ENCODE measurements at places on chromosomes 6 and 20. TPM values are rescaled to one million over a fixed set of nuclear protein-coding genes. Genes with fewer than 3 reads are reported as not detected.
A peak's percentile ranks its signal among the peaks of the same experiment; 100 is the strongest.

GRCh38 chr6:33477864-33478263 lies 23.5 kb downstream of the ZBTB9 start:
- DNase-seq: no peak

Gene ZNF831
- not detected for total RNA-seq

DNA sequence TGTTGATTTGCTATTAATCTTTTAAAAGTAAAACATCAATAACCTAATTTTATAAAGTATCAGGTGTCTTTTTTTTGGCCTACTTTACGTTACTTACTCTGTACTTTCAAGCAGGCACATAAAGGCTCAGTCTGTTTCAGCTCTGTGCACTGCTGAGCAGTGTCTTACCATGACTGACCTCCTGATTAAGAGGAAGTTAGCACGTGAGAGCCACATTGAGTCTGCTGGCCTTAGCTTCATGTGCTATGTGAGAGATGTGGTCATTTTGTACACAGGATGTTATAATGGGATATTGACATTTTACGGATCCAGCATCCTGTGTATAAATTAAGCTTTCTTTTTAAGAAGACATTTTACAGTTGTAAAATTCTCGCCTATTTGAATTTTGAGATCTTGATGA lies 31.9 kb downstream of the ARID1B start:
- DNase-seq: no peak

Gene WFDC2
- total RNA-seq: not detected

GRCh38 chr6:82767037-82767436 lies 298.6 kb downstream of the UBE3D start:
- DNase-seq: no peak

- no peak for DNase-seq
Measured at GRCh38 chr20:5793916-5794315, 43.7 kb downstream of the SHLD1 start.

DNA sequence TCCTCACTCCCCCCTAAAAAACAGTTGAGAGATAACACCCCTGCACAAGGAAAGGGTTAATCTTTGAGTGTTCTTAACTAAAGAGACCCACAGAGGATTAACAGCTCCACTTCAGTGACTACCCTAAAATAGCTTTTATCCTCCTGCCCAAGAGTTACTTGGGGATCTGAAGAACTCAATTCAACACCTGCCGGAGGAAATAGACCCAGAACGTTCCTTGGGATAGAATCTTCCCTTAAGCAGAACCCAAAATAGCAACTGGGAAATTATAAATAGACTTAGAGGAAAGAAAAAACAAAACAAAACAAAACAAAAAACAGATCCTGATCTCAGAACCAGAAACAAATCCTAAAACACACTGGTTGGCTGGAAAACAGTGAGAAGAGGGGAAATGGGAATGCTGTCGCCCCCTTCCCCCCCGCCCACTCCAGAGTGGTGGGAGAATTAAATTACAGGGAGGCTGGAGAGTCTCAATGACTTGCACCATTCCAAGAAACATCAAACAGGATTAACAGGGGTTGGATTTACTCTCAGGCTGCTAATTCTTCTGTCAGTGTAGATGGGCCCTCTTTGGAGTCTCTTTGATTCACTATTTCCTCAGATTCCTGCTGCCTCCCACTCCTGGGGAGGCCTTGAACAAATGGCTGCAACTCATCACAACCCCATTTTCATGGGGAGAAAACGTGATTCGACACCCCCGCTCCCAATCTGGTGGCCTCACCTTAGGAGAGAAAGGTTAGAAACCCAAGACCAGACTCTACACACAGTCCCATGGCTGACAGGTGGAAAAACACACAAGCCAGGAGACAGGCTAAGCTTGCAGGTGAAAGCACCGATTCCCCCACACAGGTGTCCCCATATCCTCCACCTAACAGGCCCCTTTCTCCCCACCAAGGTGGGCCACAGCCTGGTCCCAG lies 1.4 kb downstream of the PLAGL2 start:
- DNase-seq: no peak

Gene QRSL1
- total RNA-seq: 10.0 TPM

DNA sequence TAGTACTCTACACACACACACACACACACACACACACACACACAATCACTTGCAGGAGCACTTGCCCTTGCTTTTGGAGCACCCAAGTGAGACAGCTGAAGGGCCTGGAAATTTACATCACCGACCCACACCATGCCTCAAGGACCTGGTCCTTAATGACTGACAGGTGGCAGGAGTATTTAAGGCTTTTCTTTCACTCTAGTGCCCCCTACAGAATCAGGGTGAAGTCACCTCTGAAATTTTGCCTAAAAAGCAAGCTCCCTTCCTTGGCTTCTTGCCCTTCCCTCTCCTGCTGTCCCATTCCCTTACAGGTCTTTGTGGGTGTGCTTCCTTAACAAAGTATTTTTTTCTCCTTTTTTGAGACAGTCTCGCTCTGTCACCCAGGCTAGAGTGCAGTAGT lies 353.5 kb upstream of the IRAK1BP1 start:
- DNase-seq: no peak

Gene TRIM15
- total RNA-seq: not detected

DNA sequence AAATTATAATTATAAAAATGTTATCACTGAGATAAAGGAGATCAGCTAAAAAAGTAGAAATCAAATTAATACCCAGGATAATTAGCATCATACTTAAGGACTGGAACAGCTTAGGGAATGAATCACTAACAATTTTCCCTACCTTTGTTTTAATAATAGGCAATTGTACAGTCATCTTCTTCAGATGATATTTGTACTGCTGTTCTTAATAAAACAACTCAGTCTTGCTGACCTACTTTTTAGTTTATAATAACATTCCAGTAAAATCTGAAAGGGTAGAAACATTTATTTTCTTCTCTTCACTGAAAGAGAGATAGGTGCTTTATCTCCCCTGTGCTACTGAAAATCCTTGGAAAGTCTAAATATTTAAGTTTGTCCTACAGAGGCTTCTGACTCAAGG lies 271.2 kb upstream of the THEMIS start:
- DNase-seq: no peak

DNA sequence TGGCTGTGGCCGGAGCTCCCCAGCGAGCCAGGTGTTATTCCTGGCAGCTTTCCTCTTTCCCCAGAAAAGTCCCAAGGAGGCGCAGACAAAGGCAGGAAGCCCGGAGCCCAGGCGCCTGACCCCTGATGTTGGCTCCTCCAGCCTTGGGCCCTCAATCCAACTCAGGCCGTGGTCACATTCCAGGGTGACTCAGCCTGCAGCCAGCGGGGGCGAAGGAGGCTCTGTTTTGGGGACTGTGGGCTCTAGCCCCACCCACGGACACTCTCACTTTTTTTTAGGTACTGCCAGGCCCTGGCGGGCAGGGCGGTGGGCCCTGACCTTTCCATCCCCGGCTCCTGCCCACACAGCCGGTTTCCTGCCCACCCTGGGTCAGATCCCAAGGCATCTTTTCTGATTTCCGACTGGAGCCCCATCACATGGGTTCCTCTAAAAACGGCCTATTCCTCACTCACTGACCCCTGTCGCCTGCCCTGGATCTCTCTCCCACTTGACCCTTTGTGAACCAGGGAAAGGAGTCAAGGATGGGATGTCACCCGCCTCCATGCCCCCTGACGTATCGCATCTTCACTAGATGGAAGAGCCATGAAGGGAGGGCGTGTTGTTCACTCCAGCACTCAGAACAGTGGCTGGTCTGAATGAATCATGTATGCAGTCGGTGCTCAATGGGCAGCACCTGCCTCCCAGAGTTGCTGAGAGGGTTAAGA lies 5.5 kb downstream of the PTGIS start:
- DNase-seq: peak; percentile 85

Gene FAM83D
- 57.1 TPM for total RNA-seq

DNA sequence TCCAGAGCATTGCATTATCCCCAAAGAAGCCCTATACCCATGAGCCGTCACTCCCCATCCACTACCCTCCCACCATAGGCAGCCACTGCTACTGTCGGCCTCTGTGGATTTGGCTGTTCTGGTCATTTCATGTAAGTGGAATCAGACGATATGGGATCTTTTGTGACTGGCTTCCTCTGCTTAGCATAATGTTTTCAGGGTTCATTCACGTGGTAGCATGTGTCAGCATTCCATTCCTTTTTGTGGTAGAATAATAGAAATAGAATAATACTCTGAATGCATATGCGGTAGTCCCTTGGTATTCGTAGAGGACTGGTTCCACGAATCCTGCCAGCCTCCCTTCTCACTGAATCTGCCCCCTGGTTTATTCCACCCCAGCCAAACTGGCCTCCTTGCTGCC lies 402.6 kb upstream of the SULF2 start:
- DNase-seq: no peak

DNA sequence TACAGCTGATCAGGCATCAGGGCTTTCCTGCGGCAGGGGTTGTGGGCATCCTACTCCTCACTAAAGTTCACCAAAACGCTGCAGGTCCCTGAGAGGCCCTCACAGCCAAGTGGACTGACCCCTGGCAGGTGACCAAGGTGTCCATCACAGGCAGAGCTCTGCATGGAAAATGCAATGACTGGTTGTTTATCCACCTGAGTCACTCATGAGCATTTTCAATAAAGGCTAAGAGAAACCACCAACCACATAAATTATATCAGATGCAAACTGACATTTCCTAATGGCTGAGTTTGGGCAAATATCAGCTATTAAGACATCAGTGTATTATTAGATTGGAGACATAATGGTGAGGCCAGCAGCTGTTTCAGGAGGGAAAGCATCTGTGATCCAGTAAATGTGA lies 152.7 kb upstream of the SYNDIG1 start:
- no peak for DNase-seq

DNA sequence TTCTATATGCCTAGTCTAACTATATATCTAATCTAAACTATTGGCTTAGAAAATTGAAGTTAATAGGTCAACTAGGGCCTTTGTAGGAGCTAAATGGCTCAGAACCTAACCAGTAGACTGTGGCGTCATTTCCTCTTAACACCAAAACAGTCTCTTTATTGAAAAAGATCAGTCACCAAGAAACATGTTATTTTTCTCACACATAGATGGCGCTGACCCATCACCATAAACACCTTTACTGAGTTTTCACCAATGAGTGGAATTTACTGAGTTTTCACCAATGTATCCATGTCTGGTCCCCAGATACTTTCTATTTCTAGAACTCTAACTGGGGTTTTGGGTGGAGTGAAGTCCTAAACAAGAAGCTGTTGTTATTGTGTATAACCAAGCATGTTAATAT lies 636.0 kb downstream of the BCKDHB start:
- DNase-seq: no peak

Gene PTCRA
- not detected for total RNA-seq

Gene VGLL2
- not detected for total RNA-seq

Gene SLC22A16
- not detected for total RNA-seq

Gene OR2H2
- not detected for total RNA-seq

GRCh38 chr6:40722553-40723258 lies 135.5 kb upstream of the LRFN2 start:
- no peak for DNase-seq

DNA sequence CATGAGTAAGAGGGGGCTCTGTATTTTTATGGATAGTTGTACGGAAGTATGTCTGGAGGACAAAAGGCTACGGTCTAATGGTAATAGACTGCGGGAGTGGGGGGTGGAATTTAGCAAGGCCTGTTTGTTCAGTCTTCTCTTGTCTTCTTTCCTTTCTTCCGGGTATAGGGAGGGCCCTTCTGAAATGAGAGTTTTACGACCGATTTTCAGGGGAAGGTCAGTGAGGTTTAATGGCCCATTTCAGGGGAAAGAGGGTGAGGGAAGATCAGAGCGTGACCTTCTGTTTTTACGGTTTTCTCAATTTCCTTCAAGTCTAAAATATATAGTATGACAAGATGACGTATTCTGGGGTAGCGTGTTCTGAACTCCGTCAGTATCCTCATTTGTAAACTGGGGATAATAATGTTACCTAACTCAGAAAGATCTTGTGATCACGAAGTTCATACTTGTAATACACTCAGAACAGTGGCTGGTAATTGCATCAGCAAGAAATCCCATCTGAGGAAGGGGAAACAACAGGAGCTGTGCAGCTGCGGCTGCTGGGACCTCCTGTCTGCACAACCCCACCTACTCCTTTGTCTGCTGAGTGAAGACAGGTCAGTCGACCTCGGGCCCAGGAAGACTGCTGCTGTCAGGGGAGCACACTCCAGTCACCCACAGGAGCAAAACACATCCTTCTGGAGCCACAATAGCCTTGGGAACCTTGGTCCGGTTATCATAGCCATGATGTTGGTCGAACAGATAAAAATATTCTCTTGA lies 90.4 kb downstream of the MAP3K7 start:
- no peak for DNase-seq

Gene SPATS1
- total RNA-seq: not detected

DNA sequence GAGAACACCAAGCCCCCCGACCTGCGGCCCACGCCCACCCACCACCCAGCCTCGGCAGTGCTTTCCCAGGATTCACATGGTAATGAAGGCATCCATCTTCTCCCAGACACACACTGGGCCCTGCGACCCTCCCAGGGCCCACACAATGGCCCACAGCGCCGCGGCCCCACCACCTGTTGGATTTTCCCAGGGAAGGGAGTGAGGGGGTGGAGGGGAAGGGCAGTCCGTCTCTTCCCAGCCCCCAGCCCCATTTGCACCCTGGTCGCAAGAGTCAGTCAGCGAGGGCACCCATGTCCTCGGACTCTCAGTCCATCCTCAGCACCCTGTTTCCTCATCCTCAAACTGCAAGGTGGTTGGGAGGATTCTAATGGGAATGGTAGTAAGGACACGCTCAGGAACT lies 23.7 kb upstream of the ID1 start:
- no peak for DNase-seq

Gene MCM8
- 9.1 TPM for total RNA-seq

GRCh38 chr6:34182751-34183531 lies 37.1 kb upstream of the GRM4 start:
- DNase-seq: no peak

All from pulmonary artery endothelial cell (primary cell).